ENCODE measurements at places on chromosomes 3 and 15. TPM values are rescaled to one million over a fixed set of nuclear protein-coding genes. Genes with fewer than 3 reads are reported as not detected.

HYAL1 gene
- total RNA-seq: 0.07 TPM

- H3K36me3 ChIP-seq: no peaks in the 10 kb centered on the region
- no peaks in the 10 kb centered on the region for H3K4me1 ChIP-seq
- no peaks in the 10 kb centered on the region for H3K27me3 ChIP-seq
- no peak for DNase-seq
Measured at GRCh38 chr15:35244227-35244626, 159.1 kb upstream of the NANOGP8 start.

DNA sequence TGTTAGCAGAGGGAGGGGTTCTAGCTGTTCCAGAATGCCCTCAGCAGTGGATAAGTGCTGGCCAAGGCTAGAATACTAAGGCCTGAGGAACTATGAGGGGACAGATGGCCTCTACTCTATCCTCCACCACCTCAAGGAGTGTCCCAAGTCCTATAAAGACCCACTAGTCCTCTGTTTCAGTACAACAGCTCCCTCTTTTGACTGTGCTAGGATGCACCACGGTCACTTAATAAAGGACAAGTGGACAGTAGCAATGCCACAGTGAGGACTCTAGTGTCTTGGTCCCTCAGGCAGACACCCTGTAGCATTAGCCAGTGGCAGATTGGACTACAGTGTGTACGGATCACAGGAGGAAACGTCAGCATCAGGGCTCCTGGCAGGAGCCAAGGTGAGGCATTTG is 171.8 kb upstream of the PROK2 start:
- peaks cover 41% of the 10 kb centered on the region for H3K4me1 ChIP-seq
- H3K27ac ChIP-seq: no peak overlapping the region
- DNase-seq: no peak
- H3K27me3 ChIP-seq: no peaks in the 10 kb centered on the region

- DNase-seq: no peak
- no peaks in the 10 kb centered on the region for H3K27me3 ChIP-seq
- H3K27ac ChIP-seq: peak overlapping the region; percentile 25
- peaks cover 71% of the 10 kb centered on the region for H3K36me3 ChIP-seq
Measured at GRCh38 chr3:16329826-16330129, 64.8 kb downstream of the OXNAD1 start.

DNA sequence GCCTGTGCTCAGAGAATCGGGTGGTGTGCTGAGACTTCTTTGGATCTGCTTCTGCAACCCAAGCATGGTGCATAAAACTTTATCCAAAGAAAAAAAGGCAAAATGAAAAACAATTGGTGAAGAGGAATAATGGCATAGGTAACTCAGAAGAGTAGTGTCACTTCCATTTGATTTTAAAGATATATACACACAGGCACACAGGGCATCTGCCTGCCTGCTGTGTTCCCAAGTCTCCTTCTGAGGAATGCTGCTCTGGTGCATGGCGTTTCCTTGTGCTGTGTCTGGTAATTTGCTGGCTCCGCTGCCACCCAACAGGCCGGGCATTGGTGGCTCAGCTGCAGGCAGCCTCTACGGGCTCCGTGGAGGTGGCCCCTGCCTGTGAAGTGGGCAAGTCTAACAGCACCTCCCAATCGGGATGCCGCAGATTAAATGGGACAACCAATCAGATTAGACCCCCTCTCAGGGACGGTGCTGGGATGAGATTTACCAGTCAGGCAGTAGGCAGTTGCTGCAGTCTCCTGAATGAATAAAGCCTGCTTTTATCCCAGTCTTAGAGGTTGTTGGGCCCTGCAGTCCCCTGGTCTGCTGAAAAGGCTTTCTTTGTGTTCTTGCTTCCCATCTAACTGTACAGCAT is 253.7 kb upstream of the RASGRP1 start:
- DNase-seq: no peak
- peaks cover 4% of the 10 kb centered on the region for H3K4me1 ChIP-seq
- no peak overlapping the region for H3K4me3 ChIP-seq
- no peaks in the 10 kb centered on the region for H3K36me3 ChIP-seq
- H3K27ac ChIP-seq: no peak overlapping the region
- H3K27me3 ChIP-seq: no peaks in the 10 kb centered on the region

NR1I2 gene
- total RNA-seq: not detected

DNA sequence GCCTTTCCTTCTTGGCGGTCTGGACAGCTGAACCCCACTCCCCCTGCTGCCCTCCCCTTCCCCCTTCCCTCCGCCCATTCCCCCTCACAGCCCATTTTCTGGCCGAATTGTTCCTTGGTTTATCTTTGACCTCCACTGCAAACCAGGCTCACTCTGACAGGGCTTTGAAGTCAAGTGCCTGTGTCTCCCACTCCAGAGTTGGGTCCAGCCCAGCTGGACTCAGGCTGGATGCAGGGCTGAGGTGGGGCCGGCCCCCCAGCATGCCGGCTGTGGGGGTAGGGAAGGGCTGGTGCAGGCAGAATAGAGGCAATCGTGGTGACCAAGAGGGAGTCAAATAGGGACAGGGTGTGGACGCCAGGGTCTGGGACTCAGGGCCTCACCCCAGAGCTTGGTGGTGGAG is 57.0 kb upstream of the MRPS22 start:
- H3K4me1 ChIP-seq: no peaks in the 10 kb centered on the region
- no peaks in the 10 kb centered on the region for H3K36me3 ChIP-seq
- no peaks in the 10 kb centered on the region for H3K27me3 ChIP-seq

- no peaks in the 10 kb centered on the region for H3K27me3 ChIP-seq
- H3K4me3 ChIP-seq: no peak overlapping the region
- H3K36me3 ChIP-seq: peaks cover 23% of the 10 kb centered on the region
- H3K4me1 ChIP-seq: peaks cover 59% of the 10 kb centered on the region
- H3K27ac ChIP-seq: no peak overlapping the region
Measured at GRCh38 chr3:41207355-41207754, 8.1 kb downstream of the CTNNB1 start.

CCRL2 gene
- total RNA-seq: 5.3 TPM

NLGN1 gene
- not detected for total RNA-seq

CCR8 gene
- total RNA-seq: 1.9 TPM

- H3K4me1 ChIP-seq: no peaks in the 10 kb centered on the region
- H3K36me3 ChIP-seq: no peaks in the 10 kb centered on the region
- H3K4me3 ChIP-seq: no peak overlapping the region
Measured at GRCh38 chr3:126954141-126954842, 28.6 kb upstream of the PLXNA1 start.

ATP11B gene
- 105 TPM for total RNA-seq

- no peaks in the 10 kb centered on the region for H3K36me3 ChIP-seq
- no peak overlapping the region for H3K4me3 ChIP-seq
- no peak overlapping the region for H3K27ac ChIP-seq
Measured at GRCh38 chr3:114542359-114542758, 248.5 kb downstream of the TIGIT start.

SAXO2 gene
- total RNA-seq: 14.3 TPM

UROC1 gene
- not detected for total RNA-seq

DNA sequence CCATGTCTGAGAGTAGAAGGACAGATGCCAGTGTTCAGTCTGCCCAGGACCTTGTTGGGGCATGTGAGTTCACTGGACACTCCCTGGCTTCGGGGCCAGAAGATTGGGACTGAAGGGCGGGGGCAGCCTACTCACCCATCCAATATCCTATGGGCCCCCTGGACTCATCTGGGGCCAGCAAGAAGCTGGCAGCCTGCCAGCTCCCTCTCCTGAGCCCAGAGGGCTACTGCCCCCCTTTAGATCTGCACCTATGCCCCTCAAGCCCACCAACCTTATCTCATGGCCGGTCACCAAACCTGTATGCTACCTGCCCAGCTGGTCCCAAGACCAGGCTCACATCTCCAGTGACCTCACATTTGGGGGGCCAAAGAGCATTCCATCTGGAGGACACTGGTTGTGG is 8.1 kb downstream of the PTH1R start:
- no peak overlapping the region for H3K27ac ChIP-seq
- DNase-seq: no peak
- peaks cover 53% of the 10 kb centered on the region for H3K27me3 ChIP-seq

- no peak for DNase-seq
- no peak overlapping the region for H3K4me3 ChIP-seq
Measured at GRCh38 chr15:36753173-36753572, 173.7 kb downstream of the CDIN1 start.

GRCh38 chr3:66256806-66257205 is 36.0 kb downstream of the SLC25A26 start:
- H3K27me3 ChIP-seq: no peaks in the 10 kb centered on the region
- DNase-seq: no peak
- no peak overlapping the region for H3K27ac ChIP-seq
- H3K4me3 ChIP-seq: no peak overlapping the region
- H3K4me1 ChIP-seq: peaks cover 2% of the 10 kb centered on the region

GRCh38 chr15:68682330-68682729 is 103.5 kb downstream of the CORO2B start:
- DNase-seq: no peak
- no peaks in the 10 kb centered on the region for H3K27me3 ChIP-seq
- no peaks in the 10 kb centered on the region for H3K36me3 ChIP-seq
- no peaks in the 10 kb centered on the region for H3K4me1 ChIP-seq
- H3K4me3 ChIP-seq: no peak overlapping the region

SPESP1 gene
- 0.50 TPM for total RNA-seq

- no peak for DNase-seq
- H3K27me3 ChIP-seq: no peaks in the 10 kb centered on the region
- no peaks in the 10 kb centered on the region for H3K4me1 ChIP-seq
Measured at GRCh38 chr15:100553468-100553867, 24.7 kb upstream of the CERS3 start.

OSBPL10 gene
- total RNA-seq: 0.89 TPM

GRCh38 chr3:172276103-172276502 is 172.2 kb downstream of the GHSR start:
- no peak for DNase-seq
- H3K27me3 ChIP-seq: no peaks in the 10 kb centered on the region
- no peak overlapping the region for H3K27ac ChIP-seq
- no peak overlapping the region for H3K4me3 ChIP-seq

GRCh38 chr3:71031914-71032521 is 551.5 kb downstream of the FOXP1 start:
- H3K36me3 ChIP-seq: peaks cover 75% of the 10 kb centered on the region
- H3K4me3 ChIP-seq: no peak overlapping the region
- no peak for DNase-seq
- peaks cover 52% of the 10 kb centered on the region for H3K4me1 ChIP-seq
